ENCODE measurements at places on chromosomes 1 and 21.

DNA sequence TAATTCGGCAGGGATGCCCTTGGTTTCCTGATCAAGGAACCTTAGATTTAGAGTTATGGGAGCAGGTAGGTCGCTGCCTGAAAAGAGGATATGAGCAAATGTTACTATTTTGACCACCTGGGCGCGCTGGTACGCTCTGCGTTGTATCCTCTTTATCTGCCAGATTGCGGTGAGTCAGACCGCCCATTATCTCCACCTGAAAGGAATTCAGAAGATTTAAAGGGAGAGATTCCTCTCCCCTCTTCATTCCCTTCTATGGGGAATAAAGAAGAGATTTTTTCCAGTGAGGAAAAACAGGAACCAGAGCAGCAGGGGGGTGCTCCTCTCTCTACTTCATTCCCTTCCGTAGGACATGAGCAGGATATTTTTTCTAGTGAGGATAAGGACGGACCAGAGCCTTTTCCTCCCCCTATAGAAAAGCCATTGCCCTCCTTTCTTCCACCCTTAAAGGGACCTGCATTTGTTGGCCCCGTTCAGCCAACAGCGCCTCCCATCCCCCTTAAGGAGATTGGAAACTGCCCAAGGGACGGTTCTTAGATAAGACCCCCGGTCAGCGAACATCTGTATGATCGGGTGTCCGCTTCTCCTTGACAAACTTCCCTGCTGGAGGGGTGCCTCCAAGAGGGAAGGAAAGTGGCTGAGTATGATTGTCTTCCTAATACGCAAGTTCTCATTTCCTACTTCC is 34.1 kb downstream of the CLCA1 start:
- H3K27me3 ChIP-seq, result peaks cover 4% of the 10 kb centered on the region
- H3K27ac ChIP-seq, result no peak overlapping the region
- no peak for DNase-seq
- H3K4me3 ChIP-seq, result no peak overlapping the region
- H3K4me1 ChIP-seq, result no peaks in the 10 kb centered on the region

- H3K27me3 ChIP-seq, result peaks cover 15% of the 10 kb centered on the region
- no peaks in the 10 kb centered on the region for H3K4me1 ChIP-seq
- no peak for DNase-seq
- no peak overlapping the region for H3K27ac ChIP-seq
- H3K4me3 ChIP-seq, result no peak overlapping the region
Observed at GRCh38 chr1:159867664-159868026, 5.2 kb upstream of the VSIG8 start.

GRCh38 chr21:41973861-41974751 is 20.3 kb upstream of the C2CD2 start:
- DNase-seq, result no peak
- H3K4me1 ChIP-seq, result no peaks in the 10 kb centered on the region
- peaks cover 8% of the 10 kb centered on the region for H3K27me3 ChIP-seq

- H3K27me3 ChIP-seq, result peaks cover 9% of the 10 kb centered on the region
- H3K27ac ChIP-seq, result no peak overlapping the region
- no peak for DNase-seq
- no peak overlapping the region for H3K4me3 ChIP-seq
- no peaks in the 10 kb centered on the region for H3K36me3 ChIP-seq
- H3K4me1 ChIP-seq, result no peaks in the 10 kb centered on the region
Observed at GRCh38 chr1:161242313-161242712, 4.3 kb upstream of the NR1I3 start.

DNA sequence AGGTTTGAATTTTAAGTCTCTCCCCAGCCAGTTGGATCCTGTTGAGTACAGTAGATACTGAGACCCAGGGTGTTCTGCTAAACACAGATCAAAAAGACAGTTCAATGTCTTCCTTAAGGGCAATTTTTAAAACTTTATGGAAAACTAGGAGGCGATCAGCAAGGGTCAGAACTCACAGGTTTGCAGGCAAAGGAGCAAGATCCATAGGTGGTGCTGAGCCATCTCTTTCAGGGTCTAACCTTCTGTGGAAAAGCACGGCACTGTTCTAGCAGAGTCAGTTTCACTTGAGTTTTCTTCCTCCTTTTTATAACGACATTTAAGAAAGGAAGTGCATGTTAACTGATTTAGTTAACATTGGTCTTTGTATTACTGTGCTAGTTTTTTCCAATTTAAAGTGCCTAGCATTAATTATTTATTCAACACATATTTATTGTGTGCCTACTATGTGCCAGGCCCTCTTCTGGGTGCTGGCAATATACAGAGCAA is at the start of gene CD84:
CD84 (minus strand) TSS at position 281 of the 486 bp plus-strand sequence; CDS start at position 222, 59 bp downstream.
- H3K27ac ChIP-seq, result no peak within 1 kb of the TSS
- H3K36me3 ChIP-seq, result no peaks in the 10 kb centered on the region
- H3K27me3 ChIP-seq, result no peaks in the 10 kb centered on the region
- DNase-seq, result no peak

GRCh38 chr1:27623327-27624212 is 11.4 kb downstream of the FGR start:
- H3K27me3 ChIP-seq, result no peaks in the 10 kb centered on the region
- DNase-seq, result no peak
- no peak overlapping the region for H3K27ac ChIP-seq
- no peaks in the 10 kb centered on the region for H3K4me1 ChIP-seq
- no peaks in the 10 kb centered on the region for H3K36me3 ChIP-seq

DNA sequence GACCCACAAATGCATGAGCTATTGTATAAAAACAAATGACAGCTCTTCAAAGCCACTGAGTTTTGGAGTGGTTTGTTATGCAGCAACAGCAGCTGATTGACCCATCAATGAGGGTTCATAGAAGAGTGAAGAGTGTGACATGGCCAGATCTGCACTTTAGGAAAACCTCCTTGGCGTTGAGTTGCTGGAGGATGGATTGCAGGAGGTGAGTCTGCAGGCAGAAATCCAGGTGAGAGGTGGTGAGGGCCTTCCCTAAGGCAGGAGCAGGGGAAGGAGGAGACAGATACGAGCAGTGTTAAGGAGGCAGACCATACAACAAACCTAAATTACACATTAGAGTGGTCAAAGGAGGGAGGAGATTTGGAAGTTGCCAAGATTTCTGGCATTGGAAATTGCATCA is 169.3 kb upstream of the CSF3R start:
- H3K27me3 ChIP-seq, result no peaks in the 10 kb centered on the region
- no peak overlapping the region for H3K27ac ChIP-seq
- H3K4me3 ChIP-seq, result no peak overlapping the region
- H3K4me1 ChIP-seq, result no peaks in the 10 kb centered on the region
- no peak for DNase-seq

DNA sequence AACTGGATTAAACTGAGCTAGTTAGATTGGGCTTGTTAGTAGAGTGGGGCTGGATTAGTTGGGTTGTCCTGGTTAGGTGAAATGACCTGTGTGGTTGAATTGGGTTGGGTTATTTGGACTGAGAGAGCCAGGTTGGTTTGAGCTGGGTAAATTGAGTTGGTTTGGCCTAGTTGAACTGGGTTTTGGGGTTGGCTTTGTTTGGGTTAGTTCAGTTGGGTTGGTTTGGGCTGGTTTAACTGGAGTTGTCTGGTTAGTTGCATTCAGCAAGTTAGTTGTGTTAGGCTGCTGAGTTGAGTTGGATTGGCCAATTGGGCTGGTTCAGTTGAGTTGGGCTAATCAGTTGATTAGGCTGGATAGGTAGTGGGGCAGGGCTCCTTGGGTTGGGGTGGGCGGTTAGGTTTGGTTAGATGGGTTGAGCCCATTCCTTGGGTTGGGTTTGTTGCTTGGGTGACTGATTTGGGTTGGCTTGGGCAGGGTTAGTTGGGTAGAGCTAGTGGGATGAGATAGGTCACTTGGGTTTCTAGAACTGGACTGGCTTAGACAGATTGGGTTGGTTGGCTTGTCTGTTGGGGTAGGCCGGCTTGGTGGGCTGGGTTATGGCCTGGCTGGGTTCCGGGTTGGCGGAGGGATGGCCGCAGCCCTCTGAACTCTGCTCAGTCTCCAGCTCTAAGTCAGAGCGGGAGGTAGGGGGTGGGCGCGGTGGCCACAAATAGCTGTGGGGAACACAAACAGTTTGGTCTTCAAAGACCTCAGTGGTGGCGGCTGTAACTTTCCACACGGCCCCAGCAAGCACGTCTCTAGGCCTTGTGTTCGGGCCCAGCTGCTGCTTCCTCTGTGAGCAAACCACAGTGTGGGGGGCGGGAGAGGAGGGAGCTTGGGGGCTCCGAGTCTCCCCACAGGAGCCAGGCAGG is 67.2 kb upstream of the RUNX3 start:
- no peak overlapping the region for H3K4me3 ChIP-seq
- H3K27me3 ChIP-seq, result no peaks in the 10 kb centered on the region
- no peak overlapping the region for H3K27ac ChIP-seq
- no peaks in the 10 kb centered on the region for H3K4me1 ChIP-seq

GRCh38 chr1:12204140-12204539 is 25.7 kb upstream of the VPS13D start:
- no peaks in the 10 kb centered on the region for H3K4me1 ChIP-seq
- no peak for DNase-seq
- H3K27ac ChIP-seq, result no peak overlapping the region

GRCh38 chr1:16139473-16139962 is 16.4 kb downstream of the EPHA2 start:
- no peak overlapping the region for H3K4me3 ChIP-seq
- no peak for DNase-seq
- peaks cover 49% of the 10 kb centered on the region for H3K4me1 ChIP-seq
- H3K27ac ChIP-seq, result no peak overlapping the region

DNA sequence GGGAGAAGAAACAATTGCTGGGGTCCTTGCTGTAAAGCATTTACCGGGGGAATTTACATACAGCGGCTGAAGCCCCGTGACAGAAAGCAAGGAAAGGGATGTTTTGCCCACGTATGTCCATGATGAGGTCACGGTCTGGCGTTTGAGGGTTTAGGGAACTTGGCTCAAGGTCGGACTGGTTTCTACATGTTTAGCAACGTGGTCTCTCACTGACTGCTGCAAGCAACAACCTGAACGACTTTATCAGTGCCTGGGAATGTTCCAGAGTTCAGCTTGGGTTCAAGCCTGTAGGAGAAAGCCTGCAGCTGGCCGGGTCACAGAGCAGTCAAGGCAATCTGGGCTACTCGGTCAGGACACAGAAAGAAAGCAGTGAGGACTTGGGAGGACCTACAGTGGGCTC is 323.3 kb downstream of the AJAP1 start:
- no peak overlapping the region for H3K27ac ChIP-seq
- no peaks in the 10 kb centered on the region for H3K4me1 ChIP-seq
- no peak overlapping the region for H3K4me3 ChIP-seq
- no peaks in the 10 kb centered on the region for H3K36me3 ChIP-seq

- no peak overlapping the region for H3K27ac ChIP-seq
- H3K4me3 ChIP-seq, result no peak overlapping the region
- H3K27me3 ChIP-seq, result no peaks in the 10 kb centered on the region
- H3K4me1 ChIP-seq, result peaks cover 4% of the 10 kb centered on the region
Observed at GRCh38 chr1:178951600-178951999, 74.1 kb upstream of the FAM20B start.

GRCh38 chr1:89274411-89274857 is 1.8 kb upstream of the GBP5 start:
- no peak overlapping the region for H3K4me3 ChIP-seq
- no peak for DNase-seq
- H3K27me3 ChIP-seq, result no peaks in the 10 kb centered on the region
- H3K4me1 ChIP-seq, result no peaks in the 10 kb centered on the region
- no peaks in the 10 kb centered on the region for H3K36me3 ChIP-seq

DNA sequence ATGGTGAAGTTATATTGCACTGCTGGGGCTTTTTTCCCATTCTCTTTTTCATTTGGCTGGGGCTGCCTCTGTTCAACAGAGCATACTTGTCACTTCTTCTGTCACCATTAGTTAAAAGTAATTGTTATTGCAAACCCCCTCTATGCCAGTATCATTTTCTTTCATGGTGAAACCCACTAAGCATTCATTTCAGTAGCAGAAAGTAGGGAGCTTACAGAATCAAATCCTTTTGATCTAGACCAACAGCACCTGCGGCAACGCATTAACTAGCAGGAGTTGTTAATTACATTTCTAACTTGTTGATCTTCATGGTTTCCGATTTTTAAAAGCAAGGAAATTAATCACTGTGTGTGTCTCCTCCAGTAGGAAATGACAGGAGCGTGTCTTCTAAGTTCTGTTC is 15.0 kb downstream of the SMYD2 start:
- no peaks in the 10 kb centered on the region for H3K4me1 ChIP-seq
- no peak overlapping the region for H3K27ac ChIP-seq
- no peaks in the 10 kb centered on the region for H3K27me3 ChIP-seq
- no peak for DNase-seq
- H3K36me3 ChIP-seq, result no peaks in the 10 kb centered on the region
- no peak overlapping the region for H3K4me3 ChIP-seq

DNA sequence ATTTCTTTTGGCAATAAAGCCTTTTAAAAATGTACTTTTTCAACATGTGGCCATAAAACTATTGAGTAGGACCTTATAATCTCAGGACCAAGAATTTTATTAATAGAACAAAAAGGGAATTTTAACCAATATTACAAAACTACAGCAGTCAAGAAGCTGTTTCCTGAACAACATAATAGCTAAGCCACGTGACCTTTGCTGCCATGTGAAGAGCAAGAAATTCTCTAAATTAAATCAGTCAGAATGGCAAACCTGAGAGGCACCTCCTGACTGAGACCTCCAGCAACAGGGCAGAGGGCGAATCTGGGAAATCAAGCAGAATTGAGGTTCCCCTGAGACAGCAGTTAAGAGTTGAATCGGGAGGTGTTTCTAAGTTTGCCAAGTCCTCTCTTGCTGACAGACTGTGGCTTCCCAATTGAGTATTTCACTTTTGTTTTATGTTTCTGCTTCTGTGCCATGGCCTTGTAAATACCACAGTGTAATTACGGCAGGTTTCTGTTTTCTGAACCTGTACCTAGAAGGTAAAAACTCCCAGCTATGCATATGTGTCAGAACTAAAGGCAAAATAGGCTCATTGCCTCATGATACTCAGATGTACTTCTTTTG is 358.4 kb downstream of the NTNG1 start:
- DNase-seq, result no peak
- no peak overlapping the region for H3K27ac ChIP-seq
- no peaks in the 10 kb centered on the region for H3K4me1 ChIP-seq
- no peaks in the 10 kb centered on the region for H3K36me3 ChIP-seq

DNA sequence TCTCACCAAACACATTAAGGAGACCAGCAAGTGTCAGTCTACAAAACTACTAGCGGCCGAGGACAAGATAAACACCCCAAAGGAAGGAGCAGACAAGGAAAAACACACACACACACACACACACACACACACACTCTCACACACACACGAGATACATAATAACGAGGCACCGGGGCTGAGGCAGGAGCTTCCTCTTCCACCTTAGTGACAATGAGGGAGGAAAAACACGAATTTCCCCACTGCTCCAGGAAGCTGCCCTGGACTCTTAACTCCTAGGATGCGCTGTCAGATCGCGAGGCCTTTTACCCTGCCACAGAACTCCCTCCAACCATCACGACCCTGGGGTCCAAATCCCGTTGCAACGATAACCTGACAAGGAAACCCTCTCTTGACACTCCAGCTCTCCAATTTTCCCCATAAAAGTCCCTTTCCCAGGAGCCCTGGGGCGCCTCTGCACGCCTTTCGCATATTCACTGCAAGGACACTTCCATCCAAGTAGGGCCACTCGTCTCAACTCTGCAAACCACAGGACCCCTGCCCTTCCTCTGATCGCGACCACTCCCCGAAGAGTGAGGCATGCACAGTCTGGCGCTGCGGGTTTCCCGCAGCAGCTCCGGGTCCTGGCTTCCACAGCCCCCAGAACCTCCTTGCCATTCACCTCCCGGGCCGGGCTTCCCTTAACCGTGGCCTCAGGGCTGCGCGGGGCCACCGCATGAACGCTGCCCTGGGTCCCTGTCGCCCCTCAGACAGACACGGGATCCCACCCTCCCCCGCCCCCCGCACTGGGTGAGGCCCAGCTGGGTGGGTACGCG is 581 bp downstream of the ETV3 start:
- peak overlapping the region; percentile 93 for H3K4me3 ChIP-seq
- peaks cover 33% of the 10 kb centered on the region for H3K4me1 ChIP-seq
- DNase-seq, result no peak
- H3K27ac ChIP-seq, result peak overlapping the region; percentile 98

- H3K4me1 ChIP-seq, result no peaks in the 10 kb centered on the region
- no peak for DNase-seq
- no peaks in the 10 kb centered on the region for H3K27me3 ChIP-seq
- no peak overlapping the region for H3K27ac ChIP-seq
- no peaks in the 10 kb centered on the region for H3K36me3 ChIP-seq
Observed at GRCh38 chr1:46096269-46097148, 35.9 kb downstream of the PIK3R3 start.
